ENCODE measurements at places on chromosomes 2 and 18.
A peak's percentile ranks its signal among the peaks of the same experiment; 100 is the strongest.

DNA sequence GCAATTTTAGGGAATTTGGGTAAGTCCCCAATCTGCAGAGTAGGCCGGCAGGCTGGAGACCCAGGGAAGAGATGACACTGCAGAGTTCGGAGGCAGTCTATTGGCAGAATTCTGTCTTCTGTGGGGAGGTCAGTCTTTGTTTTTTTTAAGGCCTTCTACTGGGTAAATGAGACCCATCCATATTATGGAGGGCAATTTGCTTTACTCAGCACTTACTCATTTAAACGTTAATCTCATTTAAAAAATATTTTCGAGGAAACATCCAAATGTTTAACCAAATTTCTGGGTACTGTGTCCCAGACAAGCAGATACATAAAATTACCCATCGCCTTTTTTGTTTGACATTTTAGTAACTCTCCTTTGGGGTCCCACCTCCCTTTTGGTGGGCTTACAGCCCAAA, 139.5 kb downstream of the IRS1 start:
- DNase-seq = no peak
- H3K4me3 ChIP-seq = no peak overlapping the region
- peaks cover 13% of the 10 kb centered on the region for H3K4me1 ChIP-seq
- peak overlapping the region; percentile 80 for H3K27ac ChIP-seq

- peaks cover 58% of the 10 kb centered on the region for H3K27me3 ChIP-seq
- H3K4me1 ChIP-seq = peaks cover 14% of the 10 kb centered on the region
- H3K4me3 ChIP-seq = no peak overlapping the region
- peak; percentile 73 for DNase-seq
Observed at GRCh38 chr2:71778936-71779773, 325.8 kb downstream of the DYSF start.

DNA sequence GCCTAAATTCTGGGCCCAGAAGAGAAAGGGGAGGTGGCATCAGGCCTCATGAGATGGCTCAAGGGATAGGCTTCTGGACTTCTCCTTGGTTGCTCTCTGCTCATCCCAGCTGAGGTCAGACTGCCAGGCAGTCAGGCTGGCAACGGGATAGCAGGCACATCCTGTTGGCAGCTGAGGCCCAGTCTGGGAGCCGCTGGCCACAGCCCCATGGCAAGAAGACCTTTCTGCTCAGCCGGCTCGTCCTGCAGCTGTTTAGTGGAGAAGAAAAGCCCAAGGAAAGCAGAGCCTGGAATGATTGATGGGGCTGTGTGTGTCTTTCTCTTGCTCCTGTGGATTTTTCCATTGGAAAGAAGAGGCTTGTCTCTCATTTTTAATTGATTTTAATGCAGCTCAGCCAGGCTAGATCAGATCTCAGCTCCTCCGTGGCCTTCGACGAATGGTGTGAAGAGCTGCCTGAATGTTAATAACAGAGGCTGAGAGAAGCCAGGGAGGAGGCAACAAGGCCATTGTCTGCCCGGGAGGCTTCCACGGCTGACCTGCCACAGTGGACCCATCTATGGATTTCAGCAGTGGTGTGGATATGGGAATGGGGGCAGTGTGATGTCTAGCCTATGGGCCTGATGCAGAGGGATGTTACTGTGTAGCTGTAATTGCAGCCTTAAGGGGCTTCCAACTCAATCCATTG, 99.5 kb downstream of the HS1BP3 start:
- H3K4me1 ChIP-seq = peaks cover 8% of the 10 kb centered on the region
- no peaks in the 10 kb centered on the region for H3K36me3 ChIP-seq
- no peaks in the 10 kb centered on the region for H3K27me3 ChIP-seq
- no peak overlapping the region for H3K27ac ChIP-seq
- DNase-seq = no peak

DNA sequence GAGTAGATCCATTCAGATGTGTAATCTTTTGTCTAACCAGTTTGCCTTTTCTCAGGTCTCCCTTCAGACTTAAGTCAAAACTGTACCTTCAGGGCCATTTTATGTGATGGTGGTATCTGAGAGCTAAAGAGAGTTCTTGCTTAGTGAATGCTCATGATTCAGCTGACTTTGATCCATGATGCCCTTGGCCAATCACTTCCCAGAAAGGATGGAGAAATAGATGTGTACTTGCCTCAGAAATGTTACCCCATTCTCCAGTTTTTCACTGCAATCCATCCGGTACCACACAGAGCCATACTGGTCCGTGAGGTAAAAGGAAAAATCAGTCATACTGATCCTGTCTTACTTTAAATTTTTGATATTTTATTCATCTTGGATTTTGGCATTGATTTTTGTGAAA, 234.8 kb upstream of the PIK3C3 start:
- H3K4me3 ChIP-seq = no peak overlapping the region
- H3K4me1 ChIP-seq = no peaks in the 10 kb centered on the region
- H3K36me3 ChIP-seq = no peaks in the 10 kb centered on the region
- no peak for DNase-seq
- H3K27me3 ChIP-seq = peaks cover 7% of the 10 kb centered on the region

DNA sequence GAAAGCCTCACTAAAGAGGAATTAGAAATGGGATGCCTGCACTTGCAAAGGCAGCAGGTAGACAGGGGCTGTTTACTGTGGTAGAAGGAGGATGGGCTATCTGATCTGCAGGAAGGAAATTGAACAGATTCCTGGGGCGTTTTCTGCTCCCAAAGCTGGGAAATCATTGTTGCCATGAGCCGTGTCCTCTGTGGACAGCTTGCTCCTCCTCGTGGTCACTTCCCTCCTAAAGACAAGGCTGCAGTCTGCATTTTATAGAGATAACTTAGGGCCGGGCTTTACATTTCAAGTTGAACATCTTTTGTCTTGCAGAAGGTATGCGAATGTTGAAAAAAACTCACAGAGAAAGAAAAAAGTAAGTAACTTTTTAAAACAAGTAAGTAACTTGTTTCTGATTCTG, 50.9 kb downstream of the DCDC2C start:
- H3K27me3 ChIP-seq = peaks cover 16% of the 10 kb centered on the region
- H3K4me3 ChIP-seq = no peak overlapping the region
- no peak overlapping the region for H3K27ac ChIP-seq
- H3K36me3 ChIP-seq = no peaks in the 10 kb centered on the region
- DNase-seq = no peak

GRCh38 chr2:240458900-240459391, 23.5 kb downstream of the GPC1 start:
- peaks cover 6% of the 10 kb centered on the region for H3K36me3 ChIP-seq
- no peak overlapping the region for H3K4me3 ChIP-seq
- H3K27me3 ChIP-seq = peaks cover 29% of the 10 kb centered on the region
- H3K27ac ChIP-seq = no peak overlapping the region
- no peak for DNase-seq

DNA sequence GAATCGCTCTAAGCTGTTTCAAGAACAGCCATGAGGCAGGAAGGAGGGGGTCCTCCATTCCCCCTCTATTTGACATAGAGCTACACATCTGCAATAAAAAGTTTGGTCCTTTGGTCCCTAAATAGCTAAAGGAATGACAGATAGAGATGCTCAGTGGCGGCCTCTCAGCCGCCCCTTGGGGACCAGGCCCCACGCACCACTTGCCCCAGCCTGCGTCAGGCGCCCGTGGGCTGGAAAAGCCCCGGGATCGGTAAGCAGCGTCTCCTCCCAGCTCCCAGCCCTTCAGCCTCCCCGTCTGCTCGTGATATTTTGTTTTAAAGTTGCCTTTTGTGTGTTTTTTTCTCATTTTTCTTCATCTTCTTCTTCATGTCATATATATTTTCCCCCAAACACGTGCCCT, 321.0 kb downstream of the CELF4 start:
- H3K4me3 ChIP-seq = no peak overlapping the region
- no peak overlapping the region for H3K27ac ChIP-seq
- H3K27me3 ChIP-seq = peaks cover 20% of the 10 kb centered on the region
- H3K36me3 ChIP-seq = no peaks in the 10 kb centered on the region

DNA sequence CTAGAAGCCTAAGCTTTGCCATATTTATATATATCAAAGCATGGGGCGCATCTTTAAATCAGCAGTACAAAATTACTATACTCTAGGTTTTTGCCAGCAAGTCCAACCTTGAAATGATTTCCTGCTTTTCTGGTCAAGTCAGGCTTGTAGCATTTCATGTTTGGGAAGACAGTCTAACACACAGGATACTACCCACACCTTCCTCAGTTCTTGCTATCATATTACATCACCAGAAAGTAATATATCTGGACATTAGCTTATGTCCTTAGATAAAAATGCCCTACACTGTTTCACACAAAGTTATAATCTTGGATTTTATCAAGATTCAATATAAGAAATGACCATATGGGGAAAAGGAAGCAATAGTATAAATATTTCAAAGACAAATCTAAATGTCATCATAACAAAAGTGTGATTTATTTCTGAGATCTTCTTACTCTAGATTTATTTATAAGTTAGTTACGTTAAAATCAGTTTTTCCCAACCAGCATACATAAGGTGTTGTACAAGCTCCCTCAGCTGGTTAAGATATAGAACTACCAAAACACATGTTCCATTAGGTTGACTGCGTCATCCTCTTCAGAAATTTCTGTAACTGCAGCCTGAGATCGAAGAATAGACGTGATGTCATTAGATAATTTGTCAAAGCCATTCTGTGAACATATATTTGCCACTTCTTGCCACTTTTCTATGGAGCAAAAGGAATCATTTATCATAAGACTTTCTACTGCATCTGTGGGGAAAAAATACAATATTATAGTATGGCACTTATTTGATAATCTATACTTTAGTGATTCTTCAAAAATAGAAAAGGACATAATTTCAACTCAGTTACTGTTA, 56.6 kb downstream of the CLHC1 start:
- H3K36me3 ChIP-seq = no peaks in the 10 kb centered on the region
- peak; percentile 80 for DNase-seq
- H3K4me3 ChIP-seq = no peak overlapping the region
- H3K27me3 ChIP-seq = no peaks in the 10 kb centered on the region

DNA sequence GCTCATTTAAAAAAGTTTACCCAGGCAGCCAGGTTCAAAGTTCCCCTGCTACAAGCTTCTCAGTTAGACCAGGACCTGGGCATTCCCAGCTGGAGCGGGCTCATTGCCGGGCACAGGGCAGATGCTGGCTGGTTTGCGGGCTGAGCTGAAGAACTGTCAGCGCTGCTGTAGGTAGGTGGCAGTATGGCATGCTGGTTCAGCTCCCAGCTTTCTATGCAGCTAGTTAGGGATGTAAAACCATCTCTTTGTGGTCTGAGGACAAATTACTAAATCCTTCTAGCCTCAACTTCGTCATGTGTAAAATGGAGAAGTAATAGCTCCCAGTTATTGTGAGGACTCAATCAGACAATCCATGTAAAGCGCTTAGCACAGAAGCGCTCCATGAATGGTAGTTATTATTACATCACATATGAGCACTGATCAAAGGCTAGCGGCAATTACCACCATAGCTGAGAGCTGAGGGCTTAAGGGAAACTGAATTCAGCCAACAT, 2.4 kb upstream of the LDLRAD4 start:
- peak; percentile 18 for DNase-seq
- no peak overlapping the region for H3K4me3 ChIP-seq
- H3K27ac ChIP-seq = no peak overlapping the region

DNA sequence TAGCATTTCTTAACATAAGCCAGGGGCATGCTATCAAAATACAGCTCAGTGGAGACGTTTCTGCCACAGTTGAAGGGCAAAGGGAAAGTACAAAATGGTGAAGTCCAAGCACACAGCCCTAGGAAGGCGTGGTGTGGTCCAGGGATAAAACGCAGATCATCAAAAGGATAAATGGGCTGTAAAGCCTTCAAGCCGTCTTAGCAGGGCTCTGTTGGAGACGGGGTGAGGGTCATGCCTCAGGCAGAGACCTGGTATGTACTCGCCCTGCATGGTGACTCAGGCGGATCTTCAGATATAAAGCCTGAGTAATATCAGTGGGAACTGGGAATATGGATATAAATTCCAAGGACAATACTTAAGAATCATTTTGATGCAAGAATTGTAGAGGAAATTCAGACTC, 61.2 kb downstream of the NGEF start:
- H3K27me3 ChIP-seq = peaks cover 14% of the 10 kb centered on the region
- DNase-seq = no peak
- no peaks in the 10 kb centered on the region for H3K36me3 ChIP-seq
- H3K4me1 ChIP-seq = peaks cover 2% of the 10 kb centered on the region
- H3K4me3 ChIP-seq = no peak overlapping the region
- H3K27ac ChIP-seq = no peak overlapping the region

- no peak for DNase-seq
- H3K4me1 ChIP-seq = peaks cover 18% of the 10 kb centered on the region
- H3K27ac ChIP-seq = no peak overlapping the region
- no peaks in the 10 kb centered on the region for H3K27me3 ChIP-seq
- H3K36me3 ChIP-seq = no peaks in the 10 kb centered on the region
Observed at GRCh38 chr18:48975120-48975816, 24.5 kb upstream of the SMAD7 start.

DNA sequence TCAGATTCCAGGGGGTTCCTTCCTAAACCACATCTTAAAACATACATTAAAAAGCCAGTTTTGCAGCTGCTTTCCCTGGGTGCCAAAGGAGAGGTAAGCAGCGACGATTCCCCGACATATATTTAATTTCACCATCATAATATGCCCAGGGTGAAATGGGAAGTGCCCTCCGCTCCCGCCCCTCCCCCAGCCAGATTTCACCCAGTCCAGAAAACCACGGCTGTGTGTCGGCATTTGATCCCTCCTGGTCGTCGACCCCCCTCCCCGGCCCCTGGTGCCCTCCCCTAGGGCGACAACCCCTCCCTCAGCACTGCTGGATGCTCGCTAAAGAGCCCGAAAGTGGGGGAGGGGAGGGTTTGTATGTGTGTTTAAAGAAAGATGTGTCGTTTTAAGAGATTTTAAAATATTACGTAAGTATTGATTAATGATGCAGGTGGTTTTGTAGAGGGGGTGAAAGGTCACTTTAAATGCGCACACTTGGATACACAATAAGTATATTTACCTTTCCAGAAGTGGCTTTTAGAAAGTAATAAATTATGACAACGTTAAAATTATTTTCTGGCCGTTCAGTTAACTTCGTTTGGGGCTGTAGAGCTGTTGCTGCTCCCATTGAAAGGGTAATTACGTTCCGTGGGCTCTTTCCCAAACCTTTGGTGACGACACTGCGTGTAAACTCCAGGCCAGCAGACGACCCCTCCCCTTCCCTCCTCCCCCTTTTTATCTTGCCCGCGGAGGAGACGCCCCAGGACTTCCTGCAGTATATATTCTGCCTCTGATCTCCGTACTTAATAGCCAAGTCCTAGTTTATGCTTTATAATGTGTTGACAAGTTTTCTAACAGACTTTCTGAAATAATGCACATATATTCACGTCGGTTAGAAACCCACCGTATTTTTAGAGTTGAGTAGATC, 3.4 kb upstream of the BCL11A start:
- no peak overlapping the region for H3K4me3 ChIP-seq
- H3K27ac ChIP-seq = no peak overlapping the region
- DNase-seq = no peak
- H3K27me3 ChIP-seq = peaks cover 39% of the 10 kb centered on the region
- peaks cover 10% of the 10 kb centered on the region for H3K4me1 ChIP-seq

GRCh38 chr2:240295256-240296103, 140.0 kb upstream of the GPC1 start:
- no peak overlapping the region for H3K27ac ChIP-seq
- no peaks in the 10 kb centered on the region for H3K4me1 ChIP-seq
- H3K36me3 ChIP-seq = no peaks in the 10 kb centered on the region
- H3K4me3 ChIP-seq = no peak overlapping the region

- H3K4me3 ChIP-seq = no peak overlapping the region
- no peak overlapping the region for H3K27ac ChIP-seq
- no peaks in the 10 kb centered on the region for H3K36me3 ChIP-seq
Observed at GRCh38 chr18:11750581-11751310, 61.7 kb downstream of the GNAL start.

Data from mesenchymal stem cell (in vitro differentiated cells and primary cell).